Endothelial cell of umbilical vein (primary cell): ENCODE measurements at places on chromosomes 2 and 18.
A peak's percentile ranks its signal among the peaks of the same experiment; 100 is the strongest.

- DNase-seq = peak; percentile 52
Observed at GRCh38 chr2:25566694-25567093, 106.7 kb downstream of the DTNB start.

DNA sequence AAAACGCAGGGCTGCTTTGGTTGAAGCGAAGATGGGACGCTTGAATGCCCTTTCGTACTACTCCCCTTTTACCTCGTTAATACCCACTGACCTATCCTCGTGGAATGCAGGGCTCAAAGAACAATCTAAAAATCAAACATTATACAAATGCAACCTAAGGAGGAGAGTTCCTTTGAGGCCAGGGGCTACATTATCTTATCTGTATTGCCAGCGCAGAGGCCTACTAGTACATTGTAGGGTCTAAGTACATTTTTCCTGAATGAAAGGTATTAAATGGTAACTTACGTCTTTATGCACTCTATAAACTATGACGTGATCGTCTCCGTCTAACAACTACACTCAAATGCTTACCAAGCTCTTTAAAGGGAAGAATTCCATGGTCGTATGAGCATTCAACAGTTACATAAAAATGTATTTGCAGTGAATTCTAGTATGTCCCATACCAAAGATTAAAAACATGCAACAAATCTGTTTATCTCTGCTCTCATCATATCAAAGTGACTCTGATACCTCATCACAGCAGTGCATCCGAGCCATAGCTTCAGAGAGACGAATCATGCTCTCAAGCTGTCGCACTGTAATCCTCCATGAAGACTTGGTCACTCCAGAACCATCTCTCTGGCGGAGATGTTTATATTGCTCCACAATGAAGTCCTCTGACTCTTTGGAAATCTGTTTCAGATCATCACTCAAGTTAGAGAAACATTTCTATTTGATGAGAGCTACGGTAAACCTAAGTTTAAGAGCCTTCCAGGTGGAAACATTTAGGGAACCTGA lies 14.1 kb upstream of the LCT start:
- DNase-seq = no peak

DNA sequence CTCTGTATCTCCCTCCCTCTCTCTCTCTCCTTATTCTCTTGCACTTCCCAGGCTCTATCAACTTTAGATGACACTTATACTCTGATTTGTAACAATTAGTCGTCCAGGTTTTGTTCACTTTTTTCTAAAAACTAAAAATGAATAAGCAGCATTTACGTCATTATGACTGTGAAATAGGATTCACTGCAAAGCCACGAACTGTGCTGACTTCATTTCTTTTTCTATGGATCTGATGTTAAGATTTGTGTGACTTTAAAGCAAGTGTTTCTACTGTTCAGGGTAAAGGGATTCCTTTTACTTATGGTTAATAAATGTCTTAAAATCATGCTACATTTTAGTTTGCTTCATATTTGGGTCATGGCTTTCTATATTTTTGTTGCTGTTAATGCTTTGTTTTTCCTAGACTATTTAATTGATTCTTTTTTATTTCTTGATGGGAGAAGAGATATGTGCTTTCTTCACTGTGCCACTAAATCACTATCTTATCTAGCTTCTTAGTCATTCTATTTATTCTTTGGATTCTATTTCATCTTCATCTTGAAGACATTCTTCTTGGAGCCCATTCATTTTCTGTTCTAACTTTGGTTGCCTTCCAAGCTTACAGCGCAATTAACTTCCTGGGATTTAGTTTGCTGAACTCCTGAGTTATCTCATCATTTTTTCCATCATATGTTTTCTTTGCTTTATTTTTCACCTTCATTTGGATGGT lies 480.4 kb upstream of the TRIB2 start:
- DNase-seq = no peak

- peak; percentile 54 for DNase-seq
Observed at GRCh38 chr18:74493689-74494088, 2.5 kb upstream of the CNDP2 start.

DNA sequence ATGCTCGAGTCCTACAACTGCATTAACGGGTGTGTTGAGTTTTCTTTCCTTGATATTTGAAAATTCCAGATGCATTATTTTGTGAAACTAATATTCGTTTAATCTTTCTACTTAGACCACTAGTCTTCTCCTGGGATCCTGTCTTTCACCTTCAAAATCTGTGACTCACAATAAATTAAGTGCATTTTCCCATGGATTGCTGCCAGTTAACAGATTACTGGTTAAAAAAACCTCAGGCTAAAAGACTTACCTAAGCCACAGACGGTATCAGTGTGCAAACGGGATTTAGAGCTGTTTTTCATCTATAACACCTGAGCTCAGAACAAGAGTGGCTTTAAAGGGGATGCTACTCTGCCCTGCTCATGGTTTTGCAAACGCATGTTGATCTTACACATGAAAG lies 10.2 kb downstream of the FECH start:
- DNase-seq = no peak

- DNase-seq = peak; percentile 56
Observed at GRCh38 chr2:152611458-152612231, 105.6 kb downstream of the PRPF40A start.

GRCh38 chr18:58042826-58043490 lies 1.1 kb upstream of the NEDD4L start:
- no peak for DNase-seq

GRCh38 chr2:219500135-219500534 lies 1.4 kb downstream of the GMPPA start:
- DNase-seq = no peak

- no peak for DNase-seq
Observed at GRCh38 chr2:11877764-11878163, 131.3 kb downstream of the LPIN1 start.

GRCh38 chr18:13493079-13493478 lies 233.3 kb downstream of the FAM210A start:
- no peak for DNase-seq

- no peak for DNase-seq
Observed at GRCh38 chr2:25804338-25804737, 73.9 kb downstream of the ASXL2 start.
